ENCODE measurements at places on chromosomes 13 and 19.

GRCh38 chr13:45199711-45200110 is 1.1 kb downstream of the KCTD4 start:
- DNase-seq = no peak

GRCh38 chr19:51064534-51065220 is at the start of gene KLK13:
KLK13 (minus strand) TSS chr19:51065092; CDS start chr19:51065067, 25 bp downstream.
- DNase-seq = no peak

DNA sequence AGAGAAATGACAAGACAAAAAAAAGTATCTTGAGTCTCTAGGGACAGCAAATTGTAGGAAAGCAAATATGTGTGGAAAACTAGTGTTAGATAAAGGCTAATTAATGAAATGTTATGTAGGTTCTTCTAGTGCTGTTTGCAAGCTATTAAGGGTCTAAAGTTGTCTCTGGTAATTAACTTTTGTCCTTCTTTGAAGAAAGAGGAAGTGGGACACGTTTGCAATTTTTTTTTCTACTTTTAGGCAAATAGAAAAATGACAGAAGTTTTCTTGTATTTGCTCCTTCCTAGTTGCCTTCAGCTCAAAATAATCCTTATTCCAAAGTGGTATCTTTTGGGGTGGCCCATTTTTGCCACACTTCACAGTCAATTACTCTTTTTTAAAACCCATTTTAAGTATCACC is 1877.7 kb upstream of the PRR20A start:
- no peak for DNase-seq

GRCh38 chr13:112446867-112447266 is 70.7 kb downstream of the SPACA7 start:
- DNase-seq = no peak

GRCh38 chr13:24280720-24281119 is 28.7 kb upstream of the C1QTNF9 start:
- DNase-seq = no peak

GRCh38 chr13:71632721-71633120 is 234.3 kb downstream of the DACH1 start:
- DNase-seq = no peak

DNA sequence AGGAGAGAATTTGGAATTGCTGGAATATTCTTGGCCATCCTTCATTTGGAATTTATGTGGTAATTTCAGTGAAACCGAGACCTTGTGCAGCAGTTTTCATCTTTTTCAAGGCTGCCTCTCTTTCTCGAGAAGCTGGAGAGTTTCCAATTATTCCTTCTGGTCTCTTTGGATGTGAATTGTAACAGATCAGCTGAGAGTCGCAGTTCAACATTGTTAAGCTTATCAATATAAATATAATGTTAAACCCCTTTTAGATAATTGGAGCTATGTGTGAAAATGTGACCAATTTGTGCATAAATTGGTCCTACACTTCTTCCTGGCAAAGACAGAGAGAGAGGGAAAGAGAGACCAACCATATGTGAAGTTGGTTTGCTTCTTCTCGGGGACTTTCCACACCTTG is 425.6 kb downstream of the TSHZ3 start:
- DNase-seq = no peak

DNA sequence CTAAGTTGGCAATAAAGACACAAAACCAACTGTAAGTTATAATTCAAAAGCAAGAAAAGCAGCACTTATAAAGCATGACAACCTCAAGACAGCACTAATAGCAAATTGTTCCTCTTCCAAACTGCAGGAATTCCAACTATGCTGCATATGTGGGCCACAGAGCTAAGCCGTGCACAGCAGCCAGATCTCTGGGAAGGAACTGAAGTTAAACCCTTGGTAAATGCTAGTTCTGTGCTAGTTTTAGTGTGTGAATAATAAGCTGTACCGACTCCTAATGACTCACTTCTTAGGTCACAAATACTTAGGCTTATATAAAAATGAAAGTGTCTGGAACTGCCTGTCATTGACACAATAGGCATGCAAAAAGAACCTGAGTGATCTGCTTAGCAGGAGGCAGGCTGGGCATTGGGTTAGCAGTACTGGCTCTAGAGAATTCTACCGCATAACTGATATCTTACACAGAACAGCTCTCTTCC is 21.2 kb upstream of the GTF3A start:
- no peak for DNase-seq

DNA sequence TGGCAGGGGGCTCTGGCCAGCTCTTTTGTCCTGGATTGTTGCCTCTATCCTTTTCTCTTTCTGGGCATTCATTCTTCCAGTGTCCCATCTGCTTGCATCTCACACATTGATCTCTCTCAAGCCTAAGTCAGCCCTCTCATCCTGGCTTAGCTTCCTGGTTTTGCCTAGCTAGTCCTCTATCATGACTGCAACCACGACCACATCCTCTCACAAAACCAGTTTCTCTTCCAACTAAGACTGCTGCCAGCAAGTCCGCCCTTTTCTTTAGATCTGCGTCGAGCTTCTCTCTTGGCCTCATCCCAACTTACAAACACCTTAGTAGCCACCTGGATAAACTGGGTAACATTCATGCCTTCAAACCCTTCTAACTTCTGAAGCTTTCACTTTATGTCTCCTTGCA is 212.2 kb upstream of the HTR2A start:
- DNase-seq = no peak

DNA sequence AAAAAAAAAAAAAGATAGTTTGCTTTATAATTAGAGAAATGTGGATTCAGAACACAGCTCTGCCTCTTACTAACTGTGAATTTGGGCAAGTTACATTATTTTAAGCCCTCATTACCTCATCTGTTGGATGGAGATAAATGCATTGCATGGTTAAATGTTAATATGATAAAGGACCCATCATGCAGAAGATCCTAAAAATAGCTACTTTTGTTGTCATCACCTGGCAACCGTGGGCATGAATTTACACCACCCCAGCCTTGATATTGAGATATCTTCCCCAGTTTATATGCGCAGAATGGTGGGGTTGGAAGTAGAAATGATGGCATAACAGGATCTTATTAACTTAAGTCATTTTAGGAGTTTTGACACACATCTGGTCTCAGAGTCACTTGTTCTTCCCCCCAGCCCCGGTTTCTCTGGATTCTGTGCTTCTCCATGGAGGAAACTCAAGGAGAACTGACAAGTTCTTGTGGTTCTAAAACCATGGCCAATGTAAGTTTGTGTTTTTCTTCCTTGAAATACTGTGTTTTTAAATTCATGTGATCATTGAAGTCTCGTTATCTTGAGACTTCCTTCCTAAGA is 8.9 kb downstream of the ZNF546 start:
- DNase-seq = no peak

GRCh38 chr13:50387051-50387581 is 371.9 kb downstream of the KCNRG start:
- no peak for DNase-seq

- no peak for DNase-seq
These were observed 128.1 kb downstream of the TUBA3C start for GRCh38 chr13:19053561-19053960.

- no peak for DNase-seq
These were observed 123.0 kb downstream of the KL start for GRCh38 chr13:33139184-33139583.

- no peak for DNase-seq
These were observed 545.8 kb downstream of the LIG4 start for GRCh38 chr13:107669391-107669993.

All from activated T-cell treated with anti-CD3 and anti-CD28 coated beads for 24 hours (primary cell).